ENCODE measurements at places on chromosomes 7 and 10.

GRCh38 chr10:133249094-133249780 is 11.6 kb downstream of the VENTX start:
- DNase-seq: no peak

GRCh38 chr10:132710036-132710686 is 75.8 kb downstream of the NKX6-2 start:
- no peak for DNase-seq

DNA sequence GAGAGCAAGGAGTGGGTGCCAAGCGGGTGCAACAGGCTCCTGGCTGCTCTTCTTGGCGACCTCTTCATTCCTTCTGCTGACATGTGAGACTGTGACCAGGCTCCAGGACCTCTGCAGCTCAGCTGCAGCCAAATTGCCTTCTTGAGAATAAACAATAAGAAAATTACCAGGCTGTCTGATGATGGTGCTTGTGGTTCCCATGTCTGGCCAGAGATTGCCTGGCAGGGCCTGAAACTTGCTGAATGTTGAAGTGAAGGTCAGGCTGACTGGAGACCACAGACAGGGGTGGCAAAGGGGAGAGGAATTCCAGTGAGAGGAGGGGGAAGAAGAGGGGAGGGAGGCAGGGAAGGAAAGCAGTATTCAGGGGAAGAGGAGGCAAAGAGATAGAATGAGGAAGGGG is 497.4 kb upstream of the PODXL start:
- DNase-seq: no peak

- DNase-seq: no peak
Measured at GRCh38 chr10:5396556-5397300, 7.9 kb downstream of the TUBAL3 start.

DNA sequence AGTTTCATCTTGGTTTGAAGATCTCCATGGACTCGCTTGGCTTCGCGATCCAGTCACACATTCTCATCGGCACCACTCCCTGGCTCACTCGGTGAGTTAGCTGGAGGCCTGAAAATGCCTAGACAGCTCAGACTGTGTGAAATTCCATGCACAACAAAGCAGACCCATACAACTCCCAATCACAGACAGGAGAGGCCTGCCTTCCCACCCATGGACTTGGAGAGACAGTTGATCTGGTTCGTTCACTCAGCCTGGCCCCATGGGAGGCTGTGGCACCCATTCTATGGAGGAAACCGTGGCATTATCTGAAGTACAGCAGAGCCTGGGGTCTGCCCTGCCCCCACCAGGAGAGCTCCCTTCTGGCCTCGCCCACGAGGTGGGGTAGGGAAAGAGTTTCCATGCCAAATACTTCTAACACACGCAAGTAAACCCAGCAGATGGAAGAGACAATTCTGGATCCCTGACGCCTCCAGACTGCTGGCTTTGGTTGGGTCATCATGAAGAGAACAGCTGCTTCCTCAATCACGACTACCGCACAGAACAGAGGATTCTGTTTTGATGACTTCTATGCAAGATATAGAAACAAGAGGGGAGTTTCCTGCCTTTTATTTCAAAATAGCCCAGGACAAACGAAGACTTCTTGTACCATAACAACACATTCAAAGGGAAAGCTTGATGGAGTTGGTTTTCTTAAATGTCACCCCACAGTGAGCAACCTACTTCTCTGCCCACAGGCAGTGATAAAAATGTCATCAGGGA is 15.9 kb downstream of the FAM53B start:
- DNase-seq: no peak

All from GM04504 (cell line).